ENCODE measurements at places on chromosomes 13 and 19.

GRCh38 chr19:37763488-37763887, 15.9 kb downstream of the ZNF573 start:
- no peak for DNase-seq

DNA sequence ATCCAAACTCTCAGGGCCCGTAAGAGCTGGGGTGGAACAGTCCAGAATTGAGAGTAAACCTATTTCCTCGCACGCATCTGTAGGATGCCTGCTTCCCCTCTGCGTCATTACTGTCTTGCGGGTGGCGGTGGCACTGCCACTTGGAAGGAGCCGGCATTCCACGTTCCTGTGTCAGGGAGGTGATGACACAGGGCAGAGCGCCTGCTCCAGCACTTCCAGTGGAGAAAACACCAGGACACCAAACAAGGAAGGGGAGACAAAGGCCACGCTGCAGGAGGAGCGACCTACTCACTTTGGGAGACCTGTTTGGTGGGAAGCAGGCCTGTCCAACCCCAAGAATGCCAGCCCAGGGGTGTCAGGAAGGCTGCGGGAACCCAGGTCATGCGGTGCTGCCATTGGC, 37.1 kb downstream of the PBX4 start:
- no peak for DNase-seq

DNA sequence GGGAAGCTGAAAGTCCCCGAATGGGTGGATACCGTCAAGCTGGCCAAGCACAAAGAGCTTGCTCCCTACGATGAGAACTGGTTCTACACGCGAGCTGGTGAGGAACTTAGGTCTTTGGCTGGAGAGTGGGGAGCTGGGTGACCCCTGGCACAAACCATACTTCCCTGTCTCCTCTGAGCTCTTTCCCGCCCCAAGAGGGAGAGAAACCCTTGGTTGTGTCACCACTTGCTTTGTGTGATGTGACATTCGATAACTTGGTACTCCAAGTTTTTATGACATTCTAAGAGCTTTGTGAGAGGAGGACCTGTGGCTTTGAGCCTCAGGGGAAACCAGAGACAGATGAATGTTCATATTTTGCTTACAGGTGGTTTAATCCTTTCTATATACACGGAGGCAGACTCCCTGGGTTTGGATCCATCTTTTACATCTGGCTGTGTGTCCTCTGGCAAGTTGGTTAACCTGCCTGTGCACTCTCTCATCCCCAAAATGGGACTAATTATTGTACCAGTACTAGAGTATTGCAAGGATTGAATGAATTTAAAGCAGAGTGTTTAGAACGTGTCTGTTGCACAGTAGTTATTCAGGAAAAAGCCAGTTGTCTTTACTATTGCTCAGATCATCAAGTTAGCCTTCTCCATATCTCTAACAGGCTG, 1.2 kb downstream of the RPS19 start:
- no peak for DNase-seq

DNA sequence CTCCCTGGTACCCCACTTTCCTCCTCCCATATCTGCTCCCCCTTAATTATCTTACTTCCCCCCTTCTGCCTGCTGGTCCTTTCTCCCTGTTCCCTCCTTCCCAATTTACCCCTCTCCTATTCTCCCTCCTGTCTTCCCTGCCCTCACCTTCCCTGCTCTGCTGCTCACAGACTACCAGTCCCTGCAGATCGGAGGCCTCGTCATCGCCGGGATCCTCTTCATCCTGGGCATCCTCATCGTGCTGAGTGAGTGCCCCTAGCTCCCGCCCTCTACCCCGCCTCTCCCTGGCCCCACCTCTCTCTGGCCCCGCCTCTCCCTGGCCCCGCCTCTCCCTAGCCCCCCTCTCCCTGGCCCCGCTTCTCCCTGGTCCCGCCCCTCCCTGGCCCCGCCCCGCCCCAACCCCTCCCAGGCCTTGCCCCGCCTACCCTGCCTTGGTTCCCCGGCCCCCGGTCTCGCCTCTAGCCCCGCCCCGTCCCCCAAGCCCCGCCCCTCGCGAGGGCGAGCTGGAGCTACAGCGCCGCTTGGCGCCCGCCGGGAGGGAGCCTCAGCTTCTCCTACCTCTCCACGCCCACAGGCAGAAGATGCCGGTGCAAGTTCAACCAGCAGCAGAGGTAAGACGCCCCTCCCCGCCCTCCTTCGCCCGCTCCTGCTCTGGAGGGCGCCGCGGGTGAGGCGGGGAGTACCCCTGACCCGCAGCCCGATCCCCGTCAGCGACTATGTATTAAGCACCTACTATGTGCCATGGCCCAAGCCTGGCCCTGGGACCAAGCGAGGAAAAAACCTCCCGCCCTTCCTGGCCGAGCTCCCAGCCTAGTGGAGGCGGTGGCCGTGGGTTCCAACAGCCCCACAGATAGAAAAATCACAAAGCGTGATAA, 1.9 kb upstream of the FXYD7 start:
- DNase-seq = peak; percentile 95

DNA sequence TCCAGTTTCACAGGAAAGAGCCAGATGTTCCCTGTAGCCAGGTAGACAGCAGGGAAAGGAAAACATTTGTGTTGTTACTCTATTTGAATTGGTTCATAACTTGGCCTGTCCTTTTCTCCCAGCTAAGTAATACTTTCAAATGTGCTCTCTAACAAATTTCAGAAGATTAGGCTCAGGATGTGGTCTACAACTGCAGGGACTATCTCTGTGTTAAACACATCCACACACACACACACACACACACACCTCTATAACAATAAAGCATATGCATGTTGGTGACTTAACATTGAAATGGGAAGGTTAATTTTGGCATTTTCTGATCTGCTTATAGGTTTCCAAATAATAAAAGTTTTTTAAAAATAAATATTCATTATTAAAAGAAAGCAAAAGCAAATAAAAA, 316.0 kb upstream of the ARGLU1 start:
- DNase-seq = no peak

GRCh38 chr13:84126671-84127171, 244.4 kb upstream of the SLITRK1 start:
- DNase-seq = no peak

DNA sequence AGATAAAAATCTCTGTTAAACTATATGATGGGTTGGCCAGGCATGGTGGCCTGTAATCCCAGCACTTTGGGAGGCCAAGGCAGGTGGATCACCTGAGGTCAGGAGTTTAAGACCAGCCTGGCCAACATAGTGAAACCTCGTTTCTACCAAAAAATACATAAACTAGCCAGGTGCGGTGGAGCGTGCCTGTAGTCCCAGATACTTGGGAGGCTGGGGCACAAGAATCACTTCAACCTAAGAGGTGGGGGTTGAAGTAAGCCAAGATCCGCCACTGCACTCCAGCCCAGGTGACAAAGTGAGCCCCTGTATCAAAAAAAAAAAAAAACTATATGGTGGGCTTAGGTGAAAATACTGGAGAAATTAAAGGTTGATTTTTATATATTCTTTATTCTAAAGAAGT, 11.3 kb downstream of the TBC1D4 start:
- DNase-seq = no peak

GRCh38 chr13:29474991-29475390, 120.5 kb downstream of the SLC7A1 start:
- no peak for DNase-seq

DNA sequence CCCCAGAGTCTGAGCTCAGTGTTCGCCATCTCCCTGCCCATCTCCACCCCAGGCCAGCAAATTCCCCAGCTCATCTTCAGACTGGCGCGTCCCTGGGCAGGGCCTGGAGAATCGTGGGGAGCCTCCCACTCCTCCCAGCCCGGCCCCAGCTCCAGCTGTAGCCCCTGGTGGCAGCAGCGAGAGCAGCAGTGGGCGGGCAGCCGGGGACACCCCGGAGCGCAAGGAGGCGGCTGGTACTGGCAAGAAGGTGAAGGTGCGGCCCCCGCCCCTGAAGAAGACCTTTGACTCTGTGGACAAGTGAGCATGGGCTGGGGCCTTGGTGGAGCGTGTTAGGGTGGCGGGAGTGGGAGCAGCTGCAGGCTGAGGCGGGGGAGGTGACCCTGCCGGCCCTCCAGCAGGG, 8.4 kb upstream of the PRR19 start:
- DNase-seq = no peak

GRCh38 chr19:35141837-35142605, 1.0 kb upstream of the FXYD7 start:
- no peak for DNase-seq

GRCh38 chr13:80823472-80823871, 482.5 kb upstream of the SPRY2 start:
- no peak for DNase-seq

GRCh38 chr19:1648459-1648849, 4.0 kb downstream of the TCF3 start:
- DNase-seq = no peak

DNA sequence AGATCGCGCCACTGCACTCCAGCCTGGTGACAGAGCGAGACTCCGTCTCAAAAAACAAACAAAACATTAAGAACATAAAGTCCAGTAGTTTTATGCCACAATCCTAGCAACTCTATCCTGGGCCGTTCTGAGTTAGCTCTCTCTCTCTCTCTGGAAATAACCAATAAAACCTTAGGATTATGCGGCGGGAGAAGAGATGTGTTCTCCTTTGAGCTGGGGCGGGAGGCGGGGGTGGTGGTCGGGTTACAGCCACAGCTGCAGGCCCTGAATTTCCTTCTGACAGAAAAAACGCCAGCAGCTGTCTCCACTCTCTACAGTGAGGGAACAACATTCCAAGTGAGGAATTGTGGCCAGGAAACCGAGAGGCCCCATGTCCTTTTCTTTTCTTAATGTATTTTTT, 9.1 kb upstream of the PNMA8A start:
- no peak for DNase-seq

DNA sequence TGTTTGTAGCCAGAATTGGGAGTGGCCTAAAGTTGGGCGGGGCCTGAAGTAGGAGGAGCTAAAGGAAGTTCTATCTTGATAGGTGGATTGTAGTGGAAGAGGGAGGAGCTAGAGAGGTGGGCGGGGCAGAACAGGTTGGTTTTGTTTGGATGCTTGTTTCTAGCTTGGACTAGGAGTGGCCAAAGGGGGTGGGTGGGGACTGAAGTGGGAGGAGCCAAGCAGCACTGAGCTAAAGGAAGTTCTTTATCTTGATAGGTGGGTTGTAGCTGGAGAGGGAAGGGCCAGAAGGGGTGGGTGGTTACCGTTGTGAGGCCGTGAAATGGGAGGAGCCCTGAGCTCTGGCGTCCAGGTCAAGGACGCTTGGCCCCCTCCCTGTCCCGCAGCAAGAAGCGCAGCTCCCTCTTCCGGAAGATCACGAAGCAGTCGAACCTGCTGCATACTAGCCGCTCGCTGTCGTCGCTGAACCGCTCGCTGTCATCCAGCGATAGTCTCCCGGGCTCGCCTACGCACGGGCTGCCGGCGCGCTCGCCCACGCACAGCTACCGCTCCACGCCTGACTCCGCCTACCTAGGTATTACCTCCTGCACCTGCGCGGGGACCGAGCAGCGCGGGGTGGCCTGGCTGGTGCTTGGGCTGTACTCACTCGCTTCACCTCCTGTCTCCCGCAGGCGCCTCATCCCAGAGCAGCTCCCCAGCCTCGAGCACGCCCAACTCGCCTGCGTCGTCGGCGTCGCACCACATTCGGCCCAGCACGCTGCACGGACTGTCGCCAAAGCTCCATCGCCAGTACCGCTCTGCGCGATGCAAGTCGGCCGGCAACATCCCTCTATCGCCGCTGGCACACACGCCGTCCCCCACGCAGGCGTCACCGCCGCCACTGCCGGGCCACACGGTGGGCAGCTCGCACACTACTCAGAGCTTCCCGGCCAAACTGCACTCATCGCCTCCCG, 8.0 kb downstream of the DNASE2 start:
- DNase-seq = no peak

- DNase-seq = no peak
These were observed 79.5 kb downstream of the MYO16 start for GRCh38 chr13:108708921-108709320.

- DNase-seq = no peak
These were observed 2.6 kb downstream of the BBC3 start for GRCh38 chr19:47228168-47228936.

DNA sequence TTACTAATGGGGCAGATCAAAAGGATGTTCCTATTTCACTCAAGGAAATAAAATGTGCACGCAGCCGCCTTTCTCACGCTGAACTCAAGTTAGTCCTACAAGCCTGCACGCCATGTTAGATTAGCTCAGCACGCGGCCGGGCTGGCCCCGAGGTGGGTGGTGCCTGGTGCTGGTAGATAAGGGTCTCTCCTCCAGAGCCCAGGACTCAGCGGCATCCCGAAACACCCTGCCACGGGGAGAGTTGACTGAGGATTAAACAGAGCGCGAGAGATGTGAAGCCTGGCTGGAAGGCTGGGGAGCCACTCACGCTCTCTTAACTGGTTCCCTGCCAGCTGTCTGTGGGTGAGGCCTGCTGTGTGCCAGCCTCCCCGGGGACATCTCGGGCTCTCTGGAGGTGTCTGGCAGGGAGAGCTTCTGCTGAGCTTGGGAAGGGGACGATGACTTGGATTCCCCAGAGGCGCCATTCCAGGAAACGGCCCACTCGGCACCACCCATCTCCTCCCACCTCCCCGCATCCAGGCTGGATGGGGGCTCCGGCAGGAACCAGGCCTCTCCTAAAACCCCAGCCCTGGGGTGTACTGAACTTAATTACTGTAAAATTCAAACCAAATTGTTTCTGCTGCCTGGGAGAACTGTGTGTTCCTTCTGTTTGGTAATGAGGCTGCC, 122.2 kb downstream of the KDM4B start:
- peak; percentile 77 for DNase-seq

- DNase-seq = no peak
These were observed 18.1 kb downstream of the N4BP2L1 start for GRCh38 chr13:32409561-32410421.

DNA sequence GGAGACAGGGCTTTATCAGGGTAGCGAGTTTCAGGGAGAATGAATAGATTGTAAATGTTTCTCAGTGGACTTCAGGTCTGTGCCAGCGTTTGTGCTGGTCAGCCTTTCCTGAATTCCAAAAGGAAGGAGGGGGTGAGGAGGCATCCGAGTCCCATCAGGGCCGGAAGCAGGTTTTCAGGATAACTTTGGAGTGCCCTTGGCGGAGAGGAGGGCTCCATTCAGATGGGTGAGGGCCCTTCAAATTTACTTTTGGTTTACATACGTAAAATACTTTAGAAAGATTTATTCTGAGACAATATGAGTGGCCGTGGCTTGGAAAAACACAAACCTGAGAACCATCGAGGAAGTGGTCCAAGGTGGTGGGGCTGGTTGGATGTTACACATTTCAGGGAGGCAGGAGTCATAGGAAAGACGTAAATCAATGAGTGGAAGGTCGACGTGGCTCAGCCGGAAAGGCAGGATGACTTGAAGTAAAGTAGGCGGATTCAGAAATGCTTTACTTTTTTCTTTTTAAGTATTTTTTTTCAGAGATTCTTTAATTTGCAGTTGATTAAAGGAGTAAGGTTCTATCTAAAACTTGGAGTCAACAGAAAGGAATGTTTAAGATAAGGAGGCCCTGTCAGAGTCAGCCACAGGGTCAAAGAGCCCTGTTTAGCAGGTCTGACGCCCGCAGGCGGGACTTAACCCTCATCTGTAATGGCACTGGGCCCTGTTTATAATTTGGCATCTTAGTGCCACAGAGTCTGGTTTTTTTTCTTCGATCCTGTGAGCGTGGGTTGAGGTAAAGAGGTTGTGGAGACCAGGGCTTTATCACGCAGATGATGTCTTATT, 32.8 kb downstream of the ATP11A start:
- no peak for DNase-seq
